ENCODE measurements at places on chromosomes 5 and 9.

- no peak for DNase-seq
Measured at GRCh38 chr5:171363846-171364245, 23.8 kb upstream of the NPM1 start.

GRCh38 chr9:24498632-24499031 is 47.1 kb downstream of the IZUMO3 start:
- no peak for DNase-seq

DNA sequence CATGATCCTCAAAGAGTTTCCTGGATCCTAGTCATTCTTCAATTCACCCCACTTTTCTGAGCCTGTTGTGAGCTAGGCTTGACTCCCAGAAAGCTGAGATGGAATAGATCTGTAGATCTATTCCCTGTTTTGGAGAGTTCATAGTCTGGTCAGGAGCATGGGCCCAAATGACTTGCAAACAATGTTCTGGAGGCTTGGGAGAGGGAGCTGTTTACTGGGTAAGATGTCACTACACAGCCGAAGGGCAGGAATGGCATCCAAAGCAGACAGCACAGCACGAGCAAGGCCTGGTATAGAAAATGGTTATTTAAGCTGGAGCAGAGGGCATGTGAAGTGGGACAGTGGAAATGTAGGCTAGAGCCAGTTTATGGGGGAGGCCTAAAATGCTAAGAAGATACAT is 152.5 kb upstream of the ALDH1B1 start:
- no peak for DNase-seq

GRCh38 chr9:33024126-33024965 is 727 bp upstream of the DNAJA1 start:
- DNase-seq: no peak

- no peak for DNase-seq
Measured at GRCh38 chr5:152514827-152515397, 109.8 kb upstream of the NMUR2 start.

DNA sequence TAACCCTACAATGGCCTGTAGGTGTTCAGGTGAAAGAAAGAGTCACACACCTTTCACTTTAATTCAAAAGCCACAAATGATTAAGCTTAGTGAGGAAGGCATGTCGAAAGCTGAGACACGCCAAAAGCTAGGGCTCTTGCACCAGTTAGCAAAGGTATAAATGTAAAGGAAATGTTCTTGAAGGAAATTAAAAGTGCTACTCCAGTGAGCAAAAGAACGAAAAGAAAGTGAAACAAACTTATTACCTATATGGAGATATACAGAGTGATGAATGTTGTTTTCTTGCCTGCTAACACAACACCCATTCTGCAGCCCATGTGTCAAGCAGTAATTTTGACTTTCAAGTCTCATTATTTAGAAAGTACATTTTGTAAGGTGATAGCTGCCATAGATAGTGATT is 254.2 kb upstream of the SLC24A2 start:
- DNase-seq: no peak

GRCh38 chr5:57828221-57828620 is 345.6 kb upstream of the ACTBL2 start:
- no peak for DNase-seq

DNA sequence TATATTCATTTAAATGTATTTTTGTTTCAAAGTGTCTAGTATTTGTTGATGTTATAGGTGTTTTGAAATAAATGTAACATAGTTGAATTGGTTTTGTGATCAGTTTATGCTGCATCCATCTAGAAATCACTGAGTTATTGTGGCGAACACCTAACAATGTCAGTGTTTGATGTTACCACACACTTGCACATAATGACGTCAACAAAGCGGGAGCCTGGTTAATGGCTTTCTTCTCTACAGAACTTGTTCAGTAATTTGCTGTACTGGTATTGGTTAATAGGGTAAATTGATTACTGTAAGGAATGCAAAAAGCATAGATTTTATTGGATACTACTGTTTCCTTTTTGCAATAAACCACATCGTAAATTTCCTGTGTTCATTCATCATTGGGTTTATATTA is 133.0 kb downstream of the ATG10 start:
- DNase-seq: no peak
